EL (cell line): ENCODE measurements at places on chromosomes 4 and X.
A peak's percentile ranks its signal among the peaks of the same experiment; 100 is the strongest.

DNA sequence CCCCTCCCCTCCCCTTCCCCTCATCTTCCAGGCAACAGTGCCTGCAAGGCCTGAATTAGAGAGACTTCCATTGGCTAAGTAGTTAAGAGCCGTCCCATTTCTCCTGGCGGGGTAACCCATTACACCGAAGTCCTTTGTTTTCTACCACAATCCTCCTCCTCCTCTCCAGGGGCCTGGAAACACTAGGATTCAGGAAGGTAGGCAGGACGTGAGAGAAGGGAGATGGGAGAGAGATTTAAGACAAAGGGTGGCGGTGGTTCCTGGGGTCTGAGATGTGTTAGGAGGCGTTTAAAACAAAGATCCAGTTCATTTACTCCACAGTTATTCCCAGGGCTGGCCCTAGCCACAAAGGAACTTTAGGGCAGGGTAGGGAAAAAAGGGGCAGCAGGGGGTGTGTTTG is 28.0 kb downstream of the NYX start:
- no peak for DNase-seq

DNA sequence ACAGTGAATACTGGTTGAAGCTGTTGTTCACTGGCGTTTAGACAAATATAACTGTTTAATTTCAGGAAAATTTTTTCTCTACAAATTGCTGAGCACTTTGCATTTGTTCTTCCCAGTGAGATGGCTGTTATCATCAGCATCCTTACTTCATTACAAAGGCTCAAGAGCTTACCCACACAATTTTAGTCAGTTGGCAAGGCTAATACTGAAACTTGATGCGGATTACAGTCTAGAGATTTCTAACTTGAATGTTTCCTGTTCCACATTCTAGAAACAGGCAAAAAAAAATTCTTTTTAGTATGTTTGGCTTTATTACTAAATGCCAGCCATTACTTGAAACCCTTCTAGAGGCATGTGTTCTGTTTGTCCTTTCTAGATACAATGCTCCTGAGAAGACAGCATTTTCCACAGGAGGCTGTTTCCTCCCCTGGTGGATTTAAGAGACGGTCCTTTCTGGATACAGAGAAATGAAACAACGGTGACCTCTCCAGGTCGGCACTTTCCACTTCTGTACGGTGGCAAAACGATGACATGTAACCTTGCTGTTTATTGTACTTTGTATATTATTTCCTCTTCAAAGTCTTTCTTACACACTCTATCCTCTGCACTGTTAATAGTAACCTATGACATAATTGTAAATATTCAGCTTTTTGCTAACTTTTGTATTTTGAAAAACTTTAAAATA is 80.9 kb downstream of the RFC1 start:
- no peak for DNase-seq

GRCh38 chr4:113057891-113058290 is 8.4 kb downstream of the ANK2 start:
- peak; percentile 18 for DNase-seq

DNA sequence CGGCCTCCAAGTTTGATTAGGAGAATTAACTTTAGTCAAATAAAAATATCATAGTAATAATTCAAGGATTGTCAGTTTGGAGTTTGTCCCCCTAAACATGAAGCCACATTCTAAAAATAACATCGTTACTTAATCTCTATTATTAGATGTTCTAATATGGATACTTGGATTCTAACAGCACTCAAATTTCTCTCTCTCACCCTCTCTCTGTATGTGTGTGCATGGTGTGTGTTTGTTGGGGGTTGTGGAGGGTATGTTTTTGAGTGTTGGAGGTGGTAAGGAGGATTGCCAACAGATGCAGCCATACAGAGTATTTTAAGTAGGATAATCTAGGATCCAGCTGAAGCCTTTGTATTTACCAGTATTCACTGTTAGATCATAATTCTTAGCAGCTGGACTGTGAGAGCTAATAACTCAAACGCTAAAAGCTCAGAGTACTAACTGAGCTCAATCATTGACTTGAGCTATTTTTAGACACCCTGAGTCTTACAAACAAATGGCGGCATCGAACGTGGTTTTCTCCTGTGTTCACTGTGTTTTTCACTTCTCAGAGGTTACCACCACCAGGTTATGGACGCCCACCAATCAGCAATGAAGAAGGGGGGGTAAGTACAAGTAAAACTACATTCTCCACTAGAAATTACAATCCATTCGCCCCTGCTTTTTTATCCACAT is 8.8 kb downstream of the ENAM start:
- no peak for DNase-seq

- peak; percentile 3 for DNase-seq
These were observed 162.2 kb upstream of the GPR101 start for GRCh38 chrX:137195991-137196390.

DNA sequence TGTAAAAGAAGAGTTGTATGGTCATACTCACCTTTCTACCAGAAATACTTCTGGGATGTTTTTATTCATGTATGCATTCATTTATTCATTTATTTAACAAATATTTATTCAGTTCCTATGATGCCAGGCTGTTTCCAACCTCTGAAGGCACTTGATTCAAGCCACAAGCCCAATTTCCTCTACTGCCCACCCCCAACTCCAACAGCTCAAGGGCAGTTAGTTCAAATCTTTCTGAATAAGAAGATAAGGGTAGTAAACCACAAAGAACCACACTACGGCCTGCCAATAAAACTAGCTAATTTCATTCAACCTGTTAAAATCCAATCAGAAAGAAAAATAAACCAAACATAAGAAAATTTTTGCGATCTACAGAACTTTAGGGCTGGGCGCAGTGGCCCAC is 31.2 kb downstream of the LRBA start:
- no peak for DNase-seq

DNA sequence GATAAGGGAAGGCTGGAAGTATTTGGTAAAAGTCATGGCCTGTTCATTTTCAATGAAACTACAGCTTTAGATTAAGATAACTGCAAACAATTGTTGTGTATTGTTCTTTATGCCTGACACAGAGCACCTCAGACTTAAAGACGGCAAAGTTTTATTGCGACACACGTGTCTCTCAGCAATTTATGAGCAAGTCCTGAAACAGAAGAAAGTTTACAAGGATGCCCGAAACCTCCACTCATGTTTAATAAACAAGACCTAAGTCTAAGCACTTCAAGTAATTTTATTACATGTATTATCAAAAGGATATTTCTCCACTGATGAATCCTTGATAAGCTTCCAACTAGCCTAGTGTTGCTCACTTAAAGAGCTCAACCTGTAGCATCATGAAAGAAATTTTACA is 51.0 kb downstream of the DHX15 start:
- DNase-seq = no peak

- DNase-seq = no peak
These were observed 110.6 kb upstream of the ADAMTS3 start for GRCh38 chr4:72679666-72680065.

DNA sequence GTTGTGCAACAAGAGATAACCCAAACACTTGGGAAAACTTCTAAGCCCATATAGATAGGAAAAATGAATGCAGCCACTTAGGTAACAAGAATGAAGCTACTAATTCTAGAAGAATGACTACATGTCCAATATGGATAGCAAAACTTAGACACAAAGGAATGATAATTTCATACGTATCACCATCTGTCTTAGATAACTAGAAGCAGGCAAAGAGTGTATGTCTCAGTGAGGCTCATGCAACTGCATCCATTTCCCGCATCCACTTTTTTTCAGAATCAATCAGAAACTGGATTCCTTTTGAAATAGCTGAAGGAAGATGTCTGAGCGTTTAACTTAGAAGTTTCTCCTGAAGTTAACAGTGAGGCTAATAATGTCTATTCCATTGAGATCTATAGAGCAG is 408.7 kb upstream of the PITX2 start:
- no peak for DNase-seq

DNA sequence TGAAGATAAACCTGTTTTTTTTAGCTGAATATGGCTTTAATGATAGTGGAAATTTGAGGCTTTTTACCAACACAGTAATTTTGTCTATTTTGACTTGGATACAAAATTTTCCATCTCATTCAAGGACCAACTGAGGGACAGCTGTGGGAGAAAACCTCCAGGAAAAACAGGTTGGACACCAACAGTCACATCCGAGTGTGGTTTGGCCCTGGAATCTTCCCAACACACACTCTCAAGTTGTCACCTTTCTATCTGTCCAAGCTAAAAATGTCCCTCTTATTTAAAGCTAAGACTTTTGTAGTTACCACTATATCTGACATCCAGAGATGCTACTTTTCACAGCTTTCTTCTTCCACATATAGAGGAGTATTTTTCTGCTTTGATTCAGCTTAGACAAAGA is 404.9 kb downstream of the PCDH7 start:
- DNase-seq = no peak

DNA sequence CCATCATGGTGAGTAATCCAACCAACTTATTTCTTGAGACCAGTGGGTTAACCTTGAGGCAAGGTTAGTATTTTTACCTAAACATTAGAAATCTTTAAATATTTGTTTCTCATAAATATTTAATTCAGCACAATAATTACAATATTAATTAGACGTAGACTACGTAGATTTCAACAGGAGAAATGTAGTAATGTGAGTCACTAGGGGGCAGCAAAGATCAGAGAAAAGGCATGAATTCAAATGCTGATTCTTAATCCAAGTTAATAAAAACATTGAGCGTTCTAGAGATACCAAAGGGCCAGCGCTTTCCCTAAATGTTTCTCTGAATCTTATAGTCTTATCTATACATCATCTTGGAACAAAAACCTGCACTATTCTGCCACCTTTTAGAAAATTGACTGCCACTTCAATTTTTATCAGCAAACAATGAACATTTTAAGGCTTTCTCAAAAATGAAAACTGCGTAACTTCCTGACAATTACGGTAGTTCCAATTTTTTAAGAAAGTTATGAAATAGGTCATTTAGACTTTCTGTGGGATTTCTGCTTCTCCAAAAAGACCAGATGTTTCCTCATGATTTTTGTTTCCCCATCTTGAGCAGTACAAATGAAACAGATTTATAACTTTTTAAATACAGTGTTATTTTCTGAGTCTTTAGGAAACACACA is 180.7 kb downstream of the GASK1B start:
- DNase-seq = peak; percentile 66

DNA sequence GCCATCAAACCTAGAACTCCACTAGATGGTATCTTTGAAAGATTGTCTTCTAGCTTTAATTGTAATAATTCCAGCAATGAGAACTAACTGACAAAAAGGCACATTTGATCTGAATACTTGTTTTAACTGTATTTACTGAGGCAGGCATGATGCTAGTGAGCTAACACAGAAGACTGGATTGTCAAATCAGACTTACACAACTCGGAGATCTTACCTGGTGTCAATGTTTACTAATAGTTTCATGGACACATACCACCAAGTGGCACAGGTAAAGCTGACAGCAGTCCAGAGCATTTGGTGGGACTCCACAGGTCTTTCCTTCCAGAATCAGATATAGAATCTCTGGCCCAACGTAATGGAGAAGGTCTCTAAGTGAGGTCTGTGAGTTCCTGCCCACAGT is 229.9 kb upstream of the BOD1L1 start:
- no peak for DNase-seq

DNA sequence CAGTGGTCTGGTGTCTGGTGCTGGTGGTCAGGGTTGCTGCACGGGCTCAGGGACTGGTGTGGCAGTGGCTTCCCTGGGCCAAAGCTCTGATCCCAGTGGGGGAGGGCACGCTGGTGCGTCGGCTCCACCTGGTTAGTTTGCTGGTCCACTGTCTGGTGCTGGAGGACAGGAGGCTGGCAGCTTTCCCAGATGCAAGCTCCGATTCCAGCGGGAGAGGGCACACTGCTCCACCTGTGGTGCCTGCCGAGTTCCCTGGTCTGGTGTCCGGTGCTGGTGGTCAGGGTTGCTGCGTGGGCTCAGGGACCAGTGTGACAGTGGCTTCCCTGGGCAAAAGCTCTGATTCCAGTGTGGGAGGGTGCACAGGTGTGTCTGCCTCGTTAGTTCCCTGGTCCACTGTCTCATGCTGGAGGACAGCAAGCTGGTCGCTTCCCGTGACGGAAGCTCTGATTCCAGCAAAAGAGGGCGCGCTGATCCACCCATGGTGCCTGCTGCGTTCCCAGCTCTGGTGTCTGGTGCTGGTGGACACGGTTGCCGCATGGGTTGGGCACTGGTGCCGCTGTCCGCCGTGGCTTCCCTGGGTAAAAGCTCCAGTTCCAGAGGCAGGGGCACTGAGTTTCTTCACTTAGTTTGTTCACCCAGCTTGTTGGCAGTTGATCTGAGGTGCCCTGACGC is 5.8 kb downstream of the VMA21 start:
- no peak for DNase-seq

- DNase-seq = no peak
These were observed 821.2 kb downstream of the RPA4 start for GRCh38 chrX:97704881-97705280.

GRCh38 chrX:13428053-13428786 is 108.4 kb upstream of the ATXN3L start:
- DNase-seq = peak; percentile 70

DNA sequence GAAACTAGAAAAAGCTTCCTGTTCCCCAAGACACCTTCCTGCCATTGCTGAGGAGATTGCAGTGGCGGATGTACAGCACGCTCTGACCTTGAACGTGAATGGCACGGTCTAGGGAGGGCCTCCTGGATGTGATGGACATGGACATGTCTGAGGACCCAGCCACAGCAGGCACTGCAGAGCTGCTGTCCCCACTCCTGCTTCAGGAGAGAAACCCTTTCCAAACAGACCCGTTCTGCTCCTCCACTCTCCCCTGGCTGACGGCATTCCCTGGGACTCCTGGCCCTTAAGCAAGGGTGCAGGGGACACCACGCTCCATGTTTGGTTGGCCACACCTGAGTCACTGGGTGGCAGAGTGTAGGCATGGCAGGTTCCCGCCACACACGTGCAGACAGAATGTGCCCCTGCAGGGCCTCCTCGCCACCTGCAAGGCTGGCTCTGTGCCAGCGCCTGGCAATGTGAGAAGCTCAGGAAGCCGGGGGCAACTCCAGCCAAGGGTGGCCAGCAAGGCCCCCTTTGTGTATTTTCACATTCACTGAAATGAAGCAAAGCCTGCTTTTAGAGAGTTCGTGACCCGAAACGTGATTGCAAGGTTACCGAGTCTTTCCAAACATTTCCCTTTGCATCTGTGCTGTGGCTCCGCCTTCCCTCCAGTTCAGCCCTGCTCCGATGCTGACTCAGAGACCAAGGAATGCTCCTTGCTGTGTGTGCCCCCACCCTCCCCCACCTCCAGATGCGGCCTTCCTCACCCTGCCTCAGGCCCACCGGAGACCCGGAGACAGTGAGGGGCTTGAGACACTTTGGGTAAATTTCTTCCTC is 46.1 kb downstream of the HTRA3 start:
- peak; percentile 85 for DNase-seq

- no peak for DNase-seq
These were observed 1153.0 kb downstream of the C4orf33 start for GRCh38 chr4:130249002-130249401.

DNA sequence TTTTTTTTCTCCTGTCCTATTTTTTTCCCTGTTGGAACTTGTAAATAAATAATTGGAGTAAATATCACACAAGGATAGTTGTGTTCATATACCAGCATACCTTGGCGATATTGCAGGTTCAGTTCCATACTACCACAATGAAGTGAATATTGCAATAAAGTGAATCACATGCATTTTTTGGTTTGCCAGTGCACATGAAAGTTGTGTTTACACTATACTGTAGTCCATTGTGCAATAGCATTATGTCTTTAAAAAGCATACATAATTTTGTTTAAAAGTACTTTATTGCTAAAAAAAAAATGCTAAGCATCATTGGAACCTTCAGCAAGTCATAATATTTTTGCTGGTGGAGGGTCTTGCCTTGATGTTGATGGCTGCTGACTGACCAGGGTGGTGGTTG is 88.6 kb downstream of the GSTCD start:
- no peak for DNase-seq

GRCh38 chrX:103782640-103783039 is 6.0 kb downstream of the PLP1 start:
- DNase-seq = no peak
